ENCODE measurements at places on chromosomes 11 and 22. TPM values are rescaled to one million over a fixed set of nuclear protein-coding genes. Genes with fewer than 3 reads are reported as not detected.

GRCh38 chr11:45247433-45247832, 38.7 kb downstream of the SYT13 start:
- peak; percentile 20 for DNase-seq

GRCh38 chr22:35971456-35972119, 57.0 kb downstream of the RBFOX2 start:
- no peak for DNase-seq

Gene CLDN5
- total RNA-seq = 129 TPM

DNA sequence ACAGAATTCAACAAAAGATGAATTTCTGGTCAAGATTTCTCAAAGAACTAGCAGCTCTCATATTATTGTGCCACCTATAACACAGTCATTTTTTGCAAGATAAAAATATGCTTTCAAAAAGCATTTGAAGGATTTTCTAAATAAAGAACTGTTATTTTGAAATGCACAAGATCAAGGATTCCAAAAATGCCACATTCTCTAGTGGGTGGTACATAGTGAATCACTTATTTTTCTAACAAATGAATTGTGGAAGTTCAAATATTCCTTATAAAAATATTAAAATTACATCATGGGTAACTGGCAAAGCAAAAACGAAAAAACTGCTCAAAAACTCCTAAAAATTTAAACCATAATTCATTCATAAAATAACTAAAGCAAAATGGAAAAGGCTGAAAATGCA, 2.1 kb downstream of the RNF141 start:
- no peak for DNase-seq

- DNase-seq = no peak
Measured at GRCh38 chr11:116233561-116233960, 539.2 kb downstream of the BUD13 start.

GRCh38 chr22:46047226-46047625, 70.3 kb upstream of the WNT7B start:
- DNase-seq = peak; percentile 58

DNA sequence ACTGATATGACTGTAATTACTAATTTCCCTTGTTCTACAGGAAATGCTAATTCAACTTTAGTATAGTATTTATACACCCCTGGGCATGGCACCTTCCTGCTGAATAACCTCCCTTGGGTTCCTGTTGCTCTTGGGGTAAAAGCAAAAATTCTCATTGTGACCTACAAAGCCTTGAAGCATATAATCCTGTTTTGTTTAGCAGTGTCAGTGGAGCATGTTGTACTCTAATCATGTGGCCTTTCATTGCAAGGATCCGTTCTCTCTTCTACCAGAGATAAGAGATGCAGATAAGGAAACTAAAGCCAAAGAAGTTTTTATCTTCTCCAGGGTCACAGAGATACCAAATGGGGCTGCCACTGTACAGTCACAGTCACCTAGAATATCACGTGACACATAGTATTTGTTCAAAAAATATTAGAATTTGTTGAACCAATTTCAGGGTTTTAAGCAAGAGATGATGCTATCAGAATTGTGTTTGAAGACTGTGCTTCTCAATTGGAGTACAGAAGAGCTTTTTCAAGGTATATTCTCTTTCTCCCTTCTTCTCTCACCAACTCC, 25.1 kb downstream of the CSRP3 start:
- DNase-seq = no peak

GRCh38 chr22:22351366-22351765, 106.8 kb downstream of the VPREB1 start:
- DNase-seq = no peak

DNA sequence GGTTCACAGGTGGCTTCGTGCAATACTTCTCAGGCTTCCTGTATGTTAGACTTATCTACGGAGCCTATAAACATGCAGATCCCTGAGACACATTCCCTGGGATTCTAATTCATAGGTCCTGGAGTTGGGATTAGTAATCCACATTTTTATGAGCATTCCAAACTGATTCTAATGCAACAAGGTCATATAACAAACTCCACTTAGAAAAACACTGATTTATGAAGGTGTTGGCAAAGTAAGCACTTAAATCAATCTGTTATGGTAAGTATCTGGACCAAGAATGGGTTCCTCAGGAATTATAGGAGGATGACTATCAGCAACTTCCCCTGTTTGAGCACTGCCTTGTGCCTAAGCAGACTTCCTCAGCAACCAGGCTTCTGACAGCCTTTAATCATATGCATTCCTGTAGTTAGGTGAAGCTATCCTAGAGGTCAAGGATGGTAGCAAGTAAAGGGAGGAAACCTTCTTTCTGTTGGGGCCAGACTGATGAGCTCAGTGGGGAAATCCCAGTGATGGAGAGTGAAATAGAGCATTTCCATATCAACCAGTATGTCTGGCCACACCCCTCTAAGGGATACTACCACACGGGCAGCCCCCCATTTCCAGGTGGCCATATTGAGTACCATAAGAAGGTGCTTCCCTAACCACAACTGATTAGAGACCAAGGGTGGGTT, 89.6 kb downstream of the RASSF10 start:
- no peak for DNase-seq

GRCh38 chr22:47540011-47540410, 777.6 kb downstream of the TBC1D22A start:
- no peak for DNase-seq

Gene MUC6
- total RNA-seq = not detected

Gene EIF3L
- 366 TPM for total RNA-seq

- no peak for DNase-seq
Measured at GRCh38 chr11:19777377-19778102, 64.9 kb downstream of the NAV2 start.

- DNase-seq = no peak
Measured at GRCh38 chr11:16011396-16011795, 344.9 kb downstream of the SOX6 start.

Measured in sigmoid colon (tissue), 7 donors.